ENCODE measurements at places on chromosomes 7 and 10. TPM values are rescaled to one million over a fixed set of nuclear protein-coding genes. Genes with fewer than 3 reads are reported as not detected.

Gene TFPI2
- total RNA-seq = not detected

Gene CFAP69
- 0.25 TPM for total RNA-seq

DNA sequence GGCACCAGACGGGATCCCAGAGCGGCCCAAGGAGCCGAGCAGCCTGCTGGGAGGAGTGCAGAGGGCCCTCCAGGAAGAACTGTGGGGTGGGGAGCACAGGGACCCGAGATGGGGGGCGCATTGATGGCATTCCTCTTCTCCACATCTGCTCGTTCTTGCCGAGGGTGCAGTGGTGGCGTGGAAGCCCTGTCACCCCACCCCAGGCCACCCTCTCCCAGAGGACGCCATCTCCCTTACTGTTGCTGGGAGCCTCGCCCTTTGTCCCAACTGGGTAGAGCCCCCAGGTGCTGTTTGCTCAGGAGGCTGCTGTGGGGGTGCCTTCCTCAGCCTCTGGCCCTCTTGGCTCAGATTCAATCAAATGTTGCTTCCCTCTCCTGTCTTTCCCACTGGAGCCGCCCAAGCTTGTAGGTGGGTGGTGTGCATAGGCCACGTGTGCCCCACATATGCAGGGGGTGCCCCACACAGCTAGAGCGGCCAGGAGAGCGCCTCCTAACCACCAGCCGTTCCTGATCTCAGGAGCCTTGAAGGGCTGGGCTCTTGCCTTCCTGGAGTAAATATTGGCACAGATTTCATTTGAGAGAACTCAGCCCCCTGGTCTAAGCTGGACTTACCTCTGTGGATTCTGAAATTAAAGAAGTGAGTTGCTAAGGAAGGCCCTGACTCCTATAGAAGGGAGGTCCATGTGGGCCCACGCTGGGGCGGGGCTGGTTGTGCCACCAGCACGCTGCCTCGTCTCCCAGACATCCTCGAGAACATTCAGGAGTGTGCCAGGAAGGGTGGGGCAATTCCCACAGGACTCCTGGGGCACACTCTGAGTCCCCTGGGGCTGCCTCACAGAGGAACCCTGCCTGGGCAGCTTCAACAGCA lies 39.2 kb downstream of the ZNF467 start:
- DNase-seq = no peak

- DNase-seq = no peak
Measured at GRCh38 chr10:110648692-110649346, 4.7 kb downstream of the RBM20 start.

DNA sequence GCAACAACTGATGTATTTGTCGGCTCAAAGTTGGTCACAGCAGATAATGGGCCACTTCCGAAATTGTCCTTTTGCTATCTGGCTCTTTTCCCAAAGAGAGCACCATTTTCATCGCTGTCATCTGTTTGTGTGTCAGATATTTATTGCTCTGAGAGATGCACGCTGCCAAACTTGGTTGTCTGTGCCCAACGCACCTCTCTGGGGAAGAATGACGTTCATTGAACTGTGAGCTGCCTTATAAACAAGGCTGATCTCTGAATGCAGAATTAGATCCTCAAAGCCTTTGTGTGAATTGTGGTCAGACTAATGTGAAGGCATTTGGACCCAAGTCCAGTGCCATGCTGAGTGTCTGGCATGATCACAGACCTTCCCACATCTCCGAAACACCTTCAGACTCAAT lies 174.7 kb upstream of the LYZL1 start:
- DNase-seq = no peak

- DNase-seq = no peak
Measured at GRCh38 chr10:21721000-21721665, 187.1 kb downstream of the MLLT10 start.

DNA sequence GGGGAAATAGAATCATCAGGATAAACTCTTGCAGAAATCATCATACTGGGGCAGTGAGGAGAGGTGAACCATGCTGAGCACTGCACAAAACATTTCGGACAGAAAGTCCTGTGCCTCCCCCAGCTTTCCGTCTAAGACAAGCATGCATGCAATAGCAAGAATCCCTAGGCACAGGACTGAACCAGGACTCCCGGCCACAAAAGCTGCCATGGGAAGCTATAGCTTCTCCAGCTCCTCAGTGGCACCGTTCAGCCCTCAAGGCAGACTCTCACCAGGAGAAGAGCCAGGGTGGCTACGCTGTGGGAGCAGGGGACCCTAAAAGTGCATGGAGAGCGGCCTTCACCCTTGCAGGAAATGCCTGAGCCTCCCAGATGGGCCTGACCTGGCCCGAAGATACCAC lies 70.8 kb downstream of the ASB13 start:
- no peak for DNase-seq

DNA sequence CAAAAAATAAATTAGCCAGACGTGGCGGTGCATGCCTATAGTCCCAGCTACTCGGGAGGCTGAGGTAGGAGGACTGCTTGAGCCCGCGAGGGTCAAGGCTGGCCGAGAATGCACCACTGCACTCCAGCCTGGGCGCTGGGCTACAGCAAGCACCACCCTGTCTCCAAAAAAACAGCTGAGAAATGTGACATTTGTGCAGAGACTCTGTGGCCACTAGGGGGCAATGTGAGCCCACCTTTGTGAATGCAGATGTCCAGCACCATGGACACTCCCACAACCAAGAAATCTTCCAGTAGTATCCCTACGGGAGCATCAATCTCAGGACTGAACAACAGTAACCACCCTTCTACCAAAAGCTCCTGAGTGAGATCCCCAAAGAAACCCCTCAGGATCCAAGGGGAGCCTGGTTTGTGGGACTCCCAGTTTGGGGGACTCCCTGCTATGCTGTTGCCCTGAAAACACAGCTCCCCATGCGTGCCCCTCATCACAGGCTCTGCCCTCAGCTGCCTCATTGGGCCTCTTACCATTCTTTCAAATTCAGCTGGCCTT lies 6.2 kb upstream of the AHCYL2 start:
- peak; percentile 90 for DNase-seq
